ENCODE measurements at places on chromosomes 2 and 18.

- no peak for DNase-seq
These were observed 142.3 kb downstream of the TMEM163 start for GRCh38 chr2:134576478-134576877.

GRCh38 chr2:96264656-96265348, 995 bp downstream of the TMEM127 start:
- no peak for DNase-seq

- no peak for DNase-seq
These were observed 78.3 kb downstream of the SMAD7 start for GRCh38 chr18:48872234-48873145.

DNA sequence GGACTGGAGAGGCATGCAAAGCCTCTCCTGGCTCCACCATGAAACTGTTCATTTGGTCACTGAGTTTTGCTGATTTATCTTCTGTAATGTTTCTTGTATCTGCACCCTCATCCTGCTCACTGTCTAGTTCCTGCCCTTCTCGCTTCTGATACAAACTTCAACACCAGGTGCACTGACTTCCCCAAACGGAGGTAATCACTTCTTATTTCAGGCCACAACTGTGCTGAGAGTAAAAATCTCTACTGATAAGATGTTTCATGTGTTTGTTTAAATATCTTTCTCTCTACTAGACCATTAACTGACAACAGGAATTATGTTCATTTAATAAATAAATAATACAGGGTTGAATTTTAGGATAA, 10.9 kb upstream of the NT5C1B start:
- no peak for DNase-seq

DNA sequence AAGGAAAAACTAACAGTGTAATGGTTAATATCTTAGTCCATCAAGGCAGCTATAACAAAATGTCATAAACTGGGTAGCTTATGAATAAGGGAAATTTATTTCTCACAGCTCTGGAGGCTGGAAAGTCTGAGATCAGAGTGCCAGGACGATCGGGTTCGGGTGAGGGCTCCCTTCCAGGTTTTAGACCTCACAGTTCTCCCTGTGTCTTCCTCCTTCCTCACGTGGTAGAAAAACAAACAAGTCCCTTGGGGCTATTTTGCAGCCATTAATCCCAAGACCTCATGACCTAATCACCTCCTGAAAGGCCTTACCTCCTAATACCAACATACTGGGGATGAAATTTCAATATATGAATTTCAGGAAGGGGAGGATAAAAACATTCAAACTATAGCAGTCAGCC, 455.9 kb downstream of the CNTNAP5 start:
- DNase-seq = no peak

DNA sequence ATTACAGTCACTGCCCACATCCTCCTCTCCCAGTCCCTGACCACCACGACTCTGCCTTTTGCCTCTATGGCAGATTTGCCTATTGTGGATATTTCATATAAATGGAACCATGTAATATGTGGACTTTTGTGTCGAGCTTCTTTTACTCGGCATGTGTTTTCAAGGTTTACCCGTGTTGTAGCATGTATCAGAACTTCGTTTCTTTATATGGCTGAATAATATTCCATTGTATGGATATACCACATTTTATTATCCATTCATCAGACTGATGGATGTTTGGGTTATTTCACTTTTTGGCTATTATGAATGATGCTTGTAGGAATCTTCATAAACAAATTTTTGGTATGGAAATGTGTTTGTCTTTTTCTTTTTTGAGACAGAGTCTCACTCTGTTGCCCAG, 24.2 kb upstream of the E2F6 start:
- no peak for DNase-seq

- DNase-seq = no peak
These were observed 35.1 kb downstream of the VPS54 start for GRCh38 chr2:63983986-63984605.

GRCh38 chr2:159456500-159457426, 159.6 kb downstream of the BAZ2B start:
- no peak for DNase-seq

GRCh38 chr2:197324801-197325200, 14.2 kb upstream of the ANKRD44 start:
- no peak for DNase-seq

- DNase-seq = no peak
These were observed 39.0 kb upstream of the SNED1 start for GRCh38 chr2:240959214-240959940.

DNA sequence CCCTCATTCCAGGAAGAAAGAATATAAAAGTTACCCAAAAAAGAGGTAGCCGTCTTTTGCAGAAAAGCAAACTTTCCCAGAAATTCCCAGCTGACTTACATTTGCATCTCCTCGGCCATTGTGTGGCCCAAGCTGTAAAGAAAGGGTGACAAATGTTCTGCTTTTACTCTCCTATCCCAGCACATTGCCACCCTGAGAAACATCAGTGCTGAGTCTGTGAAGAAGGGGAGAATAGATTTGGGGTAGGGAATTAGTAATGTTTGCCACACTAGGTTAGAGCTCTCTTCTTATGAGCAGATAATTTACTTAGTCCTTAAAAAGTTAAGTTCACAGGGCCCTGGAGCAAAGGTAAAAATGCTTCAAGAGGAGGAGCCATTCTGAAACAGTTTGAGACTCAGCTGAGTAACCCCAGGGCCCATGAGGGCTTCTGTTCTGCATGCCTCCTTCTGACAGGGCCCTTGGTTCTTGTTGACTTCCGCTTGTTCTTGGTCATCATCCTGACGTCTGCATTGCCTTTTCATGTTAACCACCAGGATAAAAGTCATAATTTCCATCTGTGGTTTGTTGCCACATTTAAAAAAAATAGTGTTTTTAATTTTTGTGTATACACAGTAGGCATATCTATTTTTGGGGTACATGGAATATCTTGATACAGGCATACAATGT, 550.7 kb downstream of the RNF144A start:
- no peak for DNase-seq

DNA sequence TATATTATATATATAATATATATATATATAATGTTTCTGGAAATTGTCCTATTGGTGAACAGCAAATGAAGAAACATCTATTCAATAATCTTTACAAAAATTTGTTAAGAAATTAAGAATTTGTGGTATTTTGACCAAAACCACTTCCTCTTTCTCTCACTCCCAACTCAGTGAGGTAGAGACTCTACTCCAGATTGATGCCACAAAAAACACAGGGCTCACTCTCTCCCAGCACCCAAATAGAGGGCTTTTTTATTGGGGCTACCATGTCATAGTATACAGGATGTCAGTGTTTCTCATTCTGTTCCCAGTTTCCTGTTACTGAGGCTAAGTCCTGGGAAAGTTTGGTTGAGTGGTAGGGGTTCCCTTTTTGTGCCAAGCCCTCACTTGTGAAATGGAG, 1155.4 kb downstream of the BCL11A start:
- DNase-seq = no peak

GRCh38 chr2:180405520-180405919, 398.4 kb upstream of the CWC22 start:
- no peak for DNase-seq

DNA sequence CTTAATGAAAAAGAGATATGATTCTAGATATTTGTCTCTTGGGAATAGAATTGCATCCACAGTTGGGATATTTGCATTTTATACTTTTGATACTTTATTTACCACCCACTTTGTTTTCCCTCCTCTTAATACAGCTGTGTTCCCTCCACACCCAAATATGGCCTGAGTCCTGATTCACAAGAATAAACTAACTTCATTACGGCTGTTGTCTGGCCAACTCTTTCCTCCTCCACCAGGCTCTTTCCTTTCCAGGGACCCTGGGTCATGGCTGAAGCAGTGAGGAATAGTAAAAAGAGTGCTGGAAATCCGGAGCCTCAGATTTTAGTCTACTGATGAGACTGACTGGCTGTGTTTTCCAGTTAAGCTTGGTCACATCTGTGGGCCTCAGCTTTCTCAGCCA, 48.4 kb upstream of the STAM2 start:
- no peak for DNase-seq

GRCh38 chr18:26429535-26430226, 118.7 kb downstream of the KCTD1 start:
- no peak for DNase-seq

DNA sequence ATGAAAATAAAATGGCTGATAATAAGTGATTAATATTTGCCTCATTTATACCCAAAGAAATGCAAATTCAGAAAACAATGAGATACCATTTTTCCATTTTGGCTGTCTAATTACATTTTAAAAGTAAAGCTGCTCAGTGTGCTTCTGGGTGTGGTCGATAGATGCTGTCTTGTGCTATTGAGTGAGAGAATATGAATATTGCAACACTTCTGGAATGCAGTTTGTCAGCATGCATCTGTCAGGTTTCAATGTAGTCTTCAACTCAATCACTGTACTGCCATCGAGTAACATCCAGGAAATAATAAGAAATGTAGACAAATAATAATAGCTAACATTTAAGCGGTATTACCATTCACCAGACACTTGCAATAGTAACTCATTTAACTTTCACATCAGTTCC, 3.9 kb downstream of the IL18R1 start:
- DNase-seq = no peak

DNA sequence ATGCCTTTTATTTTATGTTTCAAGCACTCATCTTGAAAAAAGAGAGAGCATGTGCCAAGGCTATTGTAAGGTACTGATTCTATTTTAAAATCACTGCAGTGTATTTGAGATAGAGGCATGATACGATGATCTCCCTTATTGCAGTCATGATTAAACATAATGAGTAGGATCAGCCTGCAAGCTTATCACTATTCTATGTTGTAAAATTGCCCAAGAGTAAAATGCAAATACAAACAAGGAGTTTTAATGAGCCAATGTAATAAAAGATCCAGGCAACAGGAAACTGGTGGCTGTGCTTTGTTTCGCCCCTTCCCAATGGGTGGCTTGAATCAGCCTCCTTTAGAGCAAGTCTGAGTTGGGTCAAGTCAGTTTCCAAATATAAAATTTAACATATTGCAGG, 116.4 kb upstream of the RBMS1 start:
- no peak for DNase-seq

DNA sequence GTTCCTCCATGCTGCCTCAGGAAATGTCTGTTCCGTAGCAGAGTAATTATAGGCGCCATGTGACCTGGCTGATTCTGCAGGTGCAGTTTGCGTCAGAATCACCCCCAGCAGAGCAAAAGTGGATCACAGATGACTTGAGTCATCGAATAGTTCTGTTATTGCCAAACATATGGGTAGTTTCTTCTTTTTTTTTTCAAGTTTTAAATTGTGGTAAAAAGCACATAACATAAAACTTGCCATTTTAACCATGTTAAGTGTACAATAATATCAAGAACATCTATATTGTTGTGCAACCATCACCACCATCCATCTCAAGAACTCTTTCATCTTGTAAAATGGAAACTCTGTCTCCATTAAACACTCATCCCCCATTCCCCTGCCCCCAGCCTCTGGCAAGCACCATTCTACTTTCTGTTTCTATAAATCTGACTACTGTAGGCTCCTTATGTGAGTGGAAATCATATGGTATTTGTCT, 177.7 kb upstream of the TWIST2 start:
- no peak for DNase-seq

DNA sequence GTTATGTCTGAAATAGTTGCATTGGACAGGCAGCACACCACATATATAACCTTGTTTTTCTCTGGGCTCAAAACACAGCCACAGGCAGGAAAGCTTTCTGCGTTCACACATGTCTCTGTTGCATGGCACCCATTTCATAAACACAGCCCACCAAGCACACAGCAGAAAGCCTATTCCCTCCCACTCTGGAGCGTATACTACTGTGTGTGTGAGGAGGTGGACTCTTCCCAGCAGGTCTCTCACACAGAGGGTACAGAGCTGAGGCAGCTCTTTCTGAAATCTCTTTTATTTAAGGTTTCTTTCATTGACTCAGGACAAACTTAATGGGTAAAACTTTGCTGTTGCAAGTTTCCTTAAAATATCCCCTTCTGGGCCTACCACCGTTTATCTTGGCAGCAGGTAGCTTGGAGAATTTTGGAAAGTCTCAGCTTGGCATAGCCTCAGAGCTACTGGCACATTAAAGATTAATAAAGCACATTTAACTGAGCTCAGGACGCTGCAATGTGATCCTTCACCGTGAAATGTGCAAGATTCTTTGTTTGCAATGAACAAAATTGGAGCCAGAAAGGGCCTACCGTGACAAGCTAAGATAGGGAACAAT, 105.1 kb upstream of the NCKAP5 start:
- no peak for DNase-seq

DNA sequence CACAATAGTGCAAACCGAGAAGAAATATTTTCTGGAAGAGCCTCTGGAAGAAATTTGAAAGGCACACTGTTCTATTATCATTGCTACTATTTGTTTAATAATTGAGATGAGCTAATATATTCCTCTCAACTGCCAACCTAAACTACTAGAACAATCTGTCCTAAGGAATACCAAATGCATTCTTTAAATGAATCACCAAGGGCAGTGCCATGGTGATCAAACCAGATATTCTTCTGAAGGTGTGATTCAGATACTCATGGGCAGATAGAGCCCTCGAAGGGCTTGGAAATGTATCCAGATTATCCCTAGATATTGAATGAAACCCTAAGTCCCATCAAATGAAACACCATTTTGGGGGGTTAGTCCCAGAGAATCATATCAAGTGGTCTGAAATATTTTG, 76.6 kb downstream of the FIGN start:
- no peak for DNase-seq

Data from stimulated activated CD4-positive, alpha-beta T cell treated with anti-CD3 and anti-CD28 coated beads, Interleukin-12 subunit alpha, Interleukin-12 subunit beta, amount 100 ng/mL, for 48 hours (primary cell).